Fibroblast of lung (primary cell): ENCODE measurements at places on chromosomes 5 and 9. TPM values are rescaled to one million over a fixed set of nuclear protein-coding genes. Genes with fewer than 3 reads are reported as not detected.

The OBP2B gene
- total RNA-seq, result not detected in 2 replicates

DNA sequence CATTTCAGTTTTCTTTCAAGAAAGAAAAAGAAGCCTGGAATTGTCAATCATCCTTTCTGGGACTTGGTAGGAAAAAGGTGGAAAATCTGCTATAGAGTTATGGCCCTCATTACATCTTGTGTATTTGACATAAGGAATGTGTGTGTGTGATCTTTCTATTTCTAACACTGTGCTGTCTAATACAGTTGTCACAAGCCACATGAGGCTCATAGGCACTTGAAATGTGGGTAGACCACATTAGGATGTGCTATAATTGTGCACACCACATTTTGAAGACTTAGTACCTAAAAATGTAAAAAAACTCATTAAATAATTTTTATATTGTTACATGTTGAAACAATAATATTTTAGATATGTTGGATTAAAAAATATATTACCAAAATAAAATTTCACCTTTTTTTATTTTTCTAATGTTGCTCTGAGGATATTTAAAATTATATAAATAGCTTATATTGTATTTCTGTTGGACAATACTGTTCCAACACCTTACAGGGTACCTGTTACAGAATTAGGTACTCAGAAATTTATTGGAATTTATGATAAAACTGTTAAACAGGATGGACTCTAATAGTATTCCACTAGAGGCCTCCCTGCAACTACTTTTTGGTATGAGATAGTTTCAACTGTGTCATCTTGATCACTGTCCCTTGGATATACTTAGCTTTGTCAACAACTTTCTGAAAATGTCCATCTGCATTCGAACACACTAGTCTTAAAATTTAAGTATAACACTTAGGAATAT lies 18.4 kb downstream of the MSANTD3 start:
- no peak for DNase-seq

The IGFBPL1 gene
- not detected in 2 replicates for total RNA-seq

DNA sequence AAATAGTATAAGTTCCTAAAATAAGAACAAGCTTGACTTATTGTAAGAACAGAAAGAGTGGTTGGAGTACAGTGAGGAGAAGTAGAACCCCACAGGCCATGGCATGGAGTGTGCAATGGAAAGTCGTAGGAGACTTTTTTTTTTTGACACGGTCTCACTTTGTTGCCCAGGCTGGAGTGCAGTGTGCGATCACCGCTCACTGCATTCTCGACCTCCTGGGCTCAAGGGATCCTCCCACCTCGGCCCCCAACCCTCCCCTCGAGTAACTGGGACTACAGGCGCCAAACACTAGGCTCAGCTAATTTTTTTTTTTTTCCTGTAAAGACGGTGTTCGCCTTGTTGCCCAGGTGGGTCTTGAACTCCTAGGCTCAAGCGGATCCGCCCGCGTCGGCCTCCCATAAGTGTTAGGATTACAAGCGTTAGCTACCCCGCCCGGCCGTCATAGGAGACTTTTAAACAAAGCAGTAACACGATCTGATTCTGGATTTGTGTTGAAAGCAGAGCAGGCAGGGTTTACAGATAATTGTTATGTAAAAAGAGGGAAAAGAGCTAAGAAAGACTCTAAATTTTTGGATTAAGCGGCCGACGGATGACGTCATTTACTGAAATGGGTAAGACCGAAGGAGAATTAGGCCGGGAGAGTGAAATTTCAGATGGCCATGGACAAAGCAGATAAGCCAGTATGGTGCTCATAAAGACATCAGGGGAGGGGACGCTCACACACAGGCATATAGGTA lies 752 bp downstream of the TSTD2 start:
- peak; percentile 90 for DNase-seq

DNA sequence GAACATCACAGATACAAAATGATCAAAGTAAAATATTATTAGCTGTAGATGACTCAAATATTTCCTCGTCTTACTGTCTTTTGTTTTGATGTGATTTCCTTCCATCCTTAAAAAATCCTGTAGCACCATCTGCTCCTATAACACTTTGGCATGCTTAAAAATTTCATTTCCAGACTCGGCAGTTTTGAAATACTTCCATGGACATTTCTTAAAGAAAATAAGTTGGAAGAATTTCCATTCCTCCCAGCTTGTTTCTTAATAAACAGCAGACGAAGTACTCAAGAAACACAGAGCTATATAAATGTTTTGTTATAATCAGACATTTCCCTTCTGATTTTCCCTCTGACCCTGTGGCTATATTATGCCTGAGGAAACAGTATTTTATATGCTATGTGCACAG lies 41.2 kb upstream of the SVEP1 start:
- DNase-seq, result no peak

DNA sequence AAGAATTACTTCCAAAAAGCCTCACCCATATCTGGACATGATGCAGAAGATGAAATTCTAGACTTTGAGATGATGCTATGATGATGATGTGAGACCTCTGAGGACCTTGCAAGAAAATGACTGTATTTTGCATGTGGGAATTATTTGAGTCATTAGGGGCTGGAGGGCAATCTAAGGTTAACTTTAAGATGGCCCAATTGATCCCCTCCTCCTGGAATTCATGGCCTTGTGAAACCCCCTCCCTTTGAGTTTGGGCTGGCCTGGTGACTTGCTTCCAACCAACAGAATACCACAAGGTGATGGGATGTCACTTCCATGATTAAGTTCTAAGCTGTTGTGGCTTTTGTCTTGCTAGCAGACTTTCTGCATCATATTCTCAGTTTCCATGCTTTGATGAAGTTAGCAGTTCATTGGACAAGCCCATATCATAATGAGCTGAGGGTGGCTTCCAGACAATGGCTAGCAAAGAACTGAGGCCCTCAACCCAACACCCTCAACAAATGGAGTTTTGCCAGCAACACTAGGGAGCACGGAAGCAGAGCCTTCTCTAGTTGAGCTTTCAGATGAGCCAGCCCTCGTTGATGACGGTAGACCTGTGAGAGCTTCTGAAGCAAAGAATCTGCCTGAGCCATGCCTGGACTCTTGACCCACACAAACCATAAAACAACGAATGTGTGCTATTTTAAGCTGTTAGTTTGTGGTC lies 7.4 kb upstream of the AMACR start:
- no peak for DNase-seq
